ENCODE measurements at places on chromosomes 3 and 15.

DNA sequence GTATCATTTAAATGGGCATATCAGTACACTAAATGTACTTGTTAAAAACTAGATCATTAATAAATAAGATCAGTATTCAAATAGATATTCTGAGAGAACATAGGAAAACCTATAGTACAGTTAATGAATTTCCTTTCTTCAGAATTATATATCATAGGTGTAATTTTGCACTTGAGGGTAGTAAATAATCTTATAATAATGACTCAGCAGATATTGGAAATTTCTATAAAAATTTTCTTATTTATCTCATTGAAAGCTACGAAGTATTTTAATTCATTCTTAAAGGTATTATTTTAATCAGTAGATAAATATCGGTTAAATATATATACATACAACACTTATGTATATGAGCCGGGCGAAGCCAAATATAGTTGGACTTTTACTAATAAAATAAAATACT, 300.9 kb upstream of the SOX2 start:
- no peak for DNase-seq

- DNase-seq: no peak
Measured at GRCh38 chr15:71701808-71702207, 108.5 kb upstream of the NR2E3 start.

GRCh38 chr3:155225417-155225816, 68.1 kb downstream of the STRIT1 start:
- DNase-seq: no peak

- no peak for DNase-seq
Measured at GRCh38 chr3:190385731-190386688, 2.0 kb upstream of the CLDN16 start.

- DNase-seq: no peak
Measured at GRCh38 chr3:138081371-138082084, 33.9 kb downstream of the DZIP1L start.
